ENCODE measurements at places on chromosomes 3 and 15.

DNA sequence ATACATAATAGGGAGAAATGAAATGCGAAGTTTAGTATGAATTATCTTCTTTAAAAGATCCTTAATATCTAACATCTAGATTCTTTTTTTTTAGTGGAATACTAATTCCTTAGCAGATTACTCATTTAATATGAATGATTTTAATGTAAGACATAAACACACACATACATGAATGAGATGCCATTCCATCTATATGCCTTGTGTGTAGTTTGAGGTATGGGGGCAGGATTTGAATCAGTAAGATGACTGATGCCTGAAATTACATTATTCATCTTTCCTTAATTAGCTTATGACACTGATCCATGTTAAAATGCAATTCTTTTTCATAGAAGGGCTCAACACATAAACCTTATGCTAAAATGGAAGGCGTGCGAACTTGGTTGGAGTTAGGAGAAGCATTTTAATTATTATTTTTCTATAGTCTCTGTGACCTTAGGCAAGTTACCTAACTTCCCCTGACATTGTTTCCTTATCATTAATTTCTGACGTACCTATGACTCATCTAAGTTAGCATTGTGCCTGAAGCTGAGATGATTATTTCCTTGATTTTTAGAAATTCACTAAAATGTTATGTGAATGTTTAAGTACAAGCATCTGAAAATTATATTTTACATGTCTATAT is 10.8 kb upstream of the BNIP2 start:
- no peak for DNase-seq

DNA sequence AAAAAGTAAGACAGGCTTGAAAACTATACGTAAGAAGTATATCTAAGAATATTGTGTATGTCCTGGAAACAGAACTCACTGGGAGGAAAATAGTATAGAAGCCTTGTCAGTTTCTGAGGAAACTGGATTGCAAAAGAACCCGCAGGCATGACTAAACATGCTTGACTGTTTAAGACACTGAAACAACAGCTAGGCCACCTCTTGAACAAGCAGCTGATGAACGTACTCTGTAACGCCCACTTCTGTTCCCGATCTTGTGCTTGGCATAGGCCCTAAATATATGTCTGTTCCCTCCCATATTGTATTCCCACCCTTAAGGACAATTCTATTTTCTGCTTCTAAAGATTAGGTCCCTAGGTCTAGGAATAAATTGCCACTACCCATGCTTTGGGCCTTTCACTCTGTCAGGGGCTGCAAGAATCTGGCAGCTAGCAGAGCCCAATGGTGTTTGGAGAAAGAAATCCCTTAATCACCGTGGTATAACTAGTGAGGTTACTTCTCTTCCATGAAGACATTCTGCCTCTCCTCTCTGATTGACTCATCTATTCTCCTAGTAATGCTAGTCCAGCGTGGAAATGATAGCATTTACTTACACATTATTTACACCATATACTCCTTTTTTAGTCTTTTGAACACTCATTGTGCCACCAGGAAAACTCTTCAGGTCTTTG is 46.2 kb downstream of the CD200 start:
- no peak for DNase-seq

GRCh38 chr15:26069231-26069641 is 206.1 kb upstream of the ATP10A start:
- no peak for DNase-seq

DNA sequence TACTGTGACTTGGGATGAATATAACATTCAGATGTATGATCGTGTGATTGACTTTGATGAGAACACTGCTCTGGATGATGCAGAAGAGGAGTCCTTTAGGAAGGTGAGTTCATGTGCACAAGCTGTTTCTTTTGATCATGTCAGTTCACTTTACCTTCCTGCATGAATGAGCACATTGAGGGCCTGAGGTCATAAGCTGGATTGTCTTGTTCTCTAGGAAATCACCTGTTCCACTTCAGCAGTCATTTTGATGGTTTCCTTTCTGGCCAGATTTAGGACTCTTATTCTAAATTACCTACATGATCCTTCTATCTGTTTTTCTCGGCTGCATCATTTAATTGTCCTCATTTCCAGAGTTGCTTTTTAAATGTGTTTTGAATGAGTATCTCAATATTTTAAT is 4.1 kb downstream of the RCN2 start:
- DNase-seq, result no peak
